Non-pigmented ciliary epithelial cell (primary cell): ENCODE measurements at places on chromosomes 5 and 9.

GRCh38 chr9:72888067-72888466, 64.8 kb downstream of the ALDH1A1 start:
- DNase-seq, result no peak

- no peak for DNase-seq
Measured at GRCh38 chr5:159120446-159120845, 20.7 kb upstream of the EBF1 start.

DNA sequence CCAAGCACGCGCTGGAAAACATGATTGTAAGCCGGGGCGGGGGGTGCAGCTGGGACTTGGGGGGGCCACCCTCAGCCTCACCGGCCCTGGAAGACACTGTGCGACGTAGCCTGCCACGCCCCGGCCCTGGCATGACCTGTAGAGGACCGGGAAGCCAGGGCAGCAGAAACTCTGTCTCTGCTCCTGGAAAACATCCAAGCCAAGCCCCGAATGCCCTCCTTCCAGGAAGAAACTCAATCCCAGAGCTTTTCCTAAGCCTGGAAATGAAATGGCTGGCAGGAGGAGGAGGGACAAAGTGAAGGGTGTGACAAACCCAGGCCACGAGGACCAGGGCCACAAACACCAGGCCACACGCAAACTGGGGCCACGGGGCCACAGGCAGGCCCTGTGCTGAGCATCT, 55.4 kb downstream of the KCNT1 start:
- DNase-seq, result no peak

DNA sequence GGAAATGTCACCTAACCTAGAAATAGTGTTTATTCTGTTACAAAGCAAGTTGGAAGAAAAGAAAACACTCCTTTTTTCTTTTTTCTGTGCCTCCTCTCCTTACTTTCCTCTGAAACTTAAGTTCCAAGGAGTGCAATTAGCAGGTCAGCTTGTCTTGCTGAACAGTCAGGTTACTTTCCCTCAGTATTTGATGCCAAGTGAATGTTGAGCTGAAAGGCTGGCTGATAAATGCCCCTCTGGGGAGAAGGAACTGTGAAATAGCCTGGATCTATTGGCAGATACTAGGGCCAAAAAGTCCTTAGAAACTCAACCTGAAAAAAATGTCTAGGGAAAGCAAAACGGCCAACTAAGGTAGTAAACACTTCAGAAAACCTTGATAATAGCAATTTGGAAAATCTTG, 43.6 kb downstream of the GRIA1 start:
- no peak for DNase-seq

- no peak for DNase-seq
Measured at GRCh38 chr9:4430432-4431261, 59.6 kb upstream of the SLC1A1 start.

DNA sequence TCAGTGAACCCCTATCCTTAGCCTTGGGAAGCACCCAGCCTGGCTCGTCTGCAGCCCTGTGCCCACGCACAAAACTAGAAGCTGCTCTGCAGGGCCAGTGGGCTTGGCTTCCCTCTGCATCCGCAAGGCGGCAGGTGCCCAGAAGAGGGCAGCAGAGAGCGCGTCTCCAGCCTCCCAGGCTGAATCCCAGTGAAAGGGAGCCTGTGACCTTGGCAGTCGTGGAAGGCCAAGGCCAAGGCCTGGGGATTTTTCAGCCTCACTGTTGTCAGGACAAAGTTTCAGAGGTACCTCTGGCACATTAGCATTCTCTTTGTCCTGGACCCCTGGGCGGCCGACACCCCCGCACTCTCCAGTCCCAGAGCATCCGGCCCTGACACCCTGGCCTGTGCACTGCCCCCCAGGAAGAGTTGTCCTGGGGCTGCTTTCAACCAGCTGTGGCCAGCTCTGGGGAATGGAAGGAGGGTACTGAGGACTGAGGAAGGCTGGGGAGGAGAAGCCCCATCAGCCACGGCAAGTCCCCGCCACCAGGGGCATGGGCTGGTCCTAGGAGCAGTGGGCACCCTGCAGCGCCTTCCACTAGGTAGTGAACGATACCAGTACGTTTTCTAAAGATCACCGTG, 63.6 kb upstream of the IL17B start:
- DNase-seq, result no peak

DNA sequence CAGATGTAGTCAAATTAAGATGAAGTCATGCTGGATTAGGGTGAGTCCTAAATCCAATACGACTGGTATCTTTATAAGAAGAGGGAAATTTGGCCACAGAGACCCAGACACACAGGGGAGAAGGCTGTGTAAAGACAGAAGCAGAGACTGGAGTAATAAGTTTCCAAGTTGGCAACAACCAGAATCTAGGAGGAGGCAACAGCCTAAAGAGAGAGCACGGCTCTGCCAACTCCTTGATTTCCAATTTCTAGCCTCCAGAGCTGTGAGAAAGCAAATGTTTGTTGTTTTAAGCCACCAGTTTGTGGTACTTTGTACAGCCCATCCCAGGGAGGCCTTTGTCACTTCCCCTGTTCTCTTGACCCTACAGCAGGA, 74.4 kb downstream of the ATG10 start:
- no peak for DNase-seq

GRCh38 chr9:91119679-91120078, 242.0 kb downstream of the AUH start:
- peak; percentile 6 for DNase-seq

GRCh38 chr5:178672630-178673029, 45.8 kb upstream of the CLK4 start:
- DNase-seq, result no peak

GRCh38 chr9:84850830-84851392, 181.4 kb downstream of the NTRK2 start:
- no peak for DNase-seq

- DNase-seq, result no peak
Measured at GRCh38 chr5:76742583-76742982, 26.7 kb downstream of the F2R start.

DNA sequence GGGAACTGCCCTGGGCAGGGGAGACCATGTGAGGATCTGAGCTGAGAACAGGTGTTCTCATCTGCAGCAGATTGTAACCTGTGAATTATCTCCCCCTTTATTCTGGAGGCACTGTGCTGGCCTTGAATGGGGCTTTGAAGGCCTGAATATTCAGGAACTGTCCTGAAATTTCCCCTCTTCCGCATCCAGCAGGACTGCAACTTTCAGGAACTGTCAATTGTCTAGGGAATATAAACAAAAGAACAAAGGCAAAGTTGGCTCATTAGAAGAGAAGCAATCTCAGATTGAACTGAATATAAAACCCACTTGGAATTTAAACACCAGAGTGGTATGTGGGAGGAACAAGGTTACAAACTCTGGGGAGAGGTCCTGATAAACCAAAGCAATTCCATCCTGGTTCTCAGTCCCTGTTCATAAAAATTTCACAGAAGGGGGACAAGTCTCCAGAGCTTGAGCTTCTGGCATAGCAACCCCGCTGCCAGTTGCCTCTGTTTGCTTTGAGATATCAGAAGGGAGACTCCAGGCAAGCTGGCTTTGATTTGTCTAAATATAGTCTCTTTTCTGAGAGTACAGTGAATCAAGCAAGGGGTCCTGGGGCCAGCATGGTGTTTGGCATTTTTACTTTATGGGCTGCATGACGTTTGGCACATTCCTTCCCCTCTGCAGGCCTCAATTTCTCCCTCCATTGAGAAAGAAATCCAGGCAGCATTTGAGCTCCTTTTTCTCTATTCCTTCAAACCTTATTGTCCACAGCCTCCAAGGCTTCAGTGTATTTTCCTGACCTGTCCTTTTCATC, 47.5 kb downstream of the ADRB2 start:
- no peak for DNase-seq

DNA sequence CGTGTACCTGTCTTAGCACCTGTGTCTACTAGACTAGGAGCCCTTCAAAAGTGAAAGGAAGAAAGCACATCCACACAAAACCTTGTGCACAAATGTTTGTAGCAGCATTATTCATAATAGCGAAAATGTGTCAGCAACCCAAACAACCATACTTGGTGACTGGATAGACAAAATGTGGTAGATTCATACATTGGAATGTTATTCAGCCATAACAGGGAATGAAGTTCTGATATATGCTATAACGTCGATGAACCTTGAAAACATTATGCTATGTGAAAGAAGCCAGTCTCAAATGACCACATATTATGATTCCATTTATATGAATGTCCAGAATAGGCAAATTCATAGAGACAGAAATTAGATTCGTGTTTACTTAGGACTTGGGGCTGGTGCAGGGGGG, 57.8 kb upstream of the LARP1 start:
- DNase-seq, result peak; percentile 40

DNA sequence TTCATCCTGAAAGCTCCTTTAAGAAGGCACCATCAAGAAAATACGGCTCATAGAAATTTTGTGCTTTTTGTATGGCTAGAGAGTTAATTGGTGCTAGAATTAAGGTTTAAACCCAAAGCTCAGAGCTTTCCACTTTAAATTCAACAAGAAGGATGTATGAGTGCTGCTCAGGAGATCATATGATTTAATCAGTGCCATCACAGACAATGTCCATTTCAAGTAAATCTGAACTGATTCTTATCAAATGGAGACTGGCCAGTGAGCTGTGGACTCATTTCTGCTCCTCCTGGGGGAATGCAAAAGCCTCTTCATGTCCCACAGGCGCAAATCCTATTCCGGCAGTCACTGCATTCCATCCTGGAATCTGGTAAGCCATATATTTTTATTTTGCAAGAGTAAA, 327.2 kb downstream of the BNC2 start:
- DNase-seq, result no peak

GRCh38 chr5:172858990-172859811, 25.1 kb downstream of the ERGIC1 start:
- DNase-seq, result no peak

GRCh38 chr5:61964201-61964600, 341.8 kb upstream of the KIF2A start:
- DNase-seq, result no peak

GRCh38 chr5:15354021-15354420, 146.0 kb upstream of the FBXL7 start:
- DNase-seq, result no peak

GRCh38 chr5:180116077-180116999, 44.8 kb upstream of the RNF130 start:
- DNase-seq, result no peak

DNA sequence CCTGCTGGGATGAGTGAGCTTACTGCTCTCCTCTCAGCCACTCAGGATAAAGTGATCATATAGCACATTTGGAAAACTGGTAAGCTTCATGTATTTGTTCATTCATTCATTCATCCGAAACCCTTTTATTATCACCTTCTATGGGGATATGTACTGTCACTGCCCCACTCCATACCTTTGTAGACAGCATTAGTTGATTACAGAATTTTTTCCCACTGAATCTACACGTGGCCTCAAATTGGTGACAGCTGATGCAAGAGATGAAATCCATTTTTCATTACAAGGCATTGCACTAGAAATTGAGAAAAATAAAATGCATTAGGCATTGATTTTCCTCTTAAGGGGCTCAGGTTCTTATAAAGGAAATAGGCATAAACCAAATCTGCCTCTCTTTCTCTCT, 9.7 kb downstream of the GRIA1 start:
- DNase-seq, result no peak

- DNase-seq, result no peak
Measured at GRCh38 chr5:127061956-127062355, 11.3 kb downstream of the C5orf63 start.

GRCh38 chr5:111585946-111586345, 73.6 kb upstream of the STARD4 start:
- DNase-seq, result no peak

DNA sequence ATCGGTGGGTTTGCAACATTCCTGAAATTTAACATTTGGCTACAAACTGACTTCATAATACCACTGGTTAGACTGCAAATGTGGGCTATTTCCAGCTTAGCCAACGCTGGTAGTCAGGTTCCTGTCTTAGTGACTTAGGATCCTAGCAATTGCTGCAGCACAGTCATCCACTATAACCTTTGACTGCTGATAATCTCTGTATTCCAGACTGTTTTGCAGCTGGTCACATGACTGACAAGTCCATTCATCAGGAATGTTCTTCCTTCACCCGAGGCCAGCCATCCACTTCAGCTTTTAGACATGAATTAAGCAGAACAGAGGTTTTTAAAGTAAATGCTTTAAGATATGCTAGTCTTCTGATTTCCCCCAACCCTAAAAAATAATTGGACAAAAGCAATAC, 425.9 kb upstream of the MPDZ start:
- no peak for DNase-seq

DNA sequence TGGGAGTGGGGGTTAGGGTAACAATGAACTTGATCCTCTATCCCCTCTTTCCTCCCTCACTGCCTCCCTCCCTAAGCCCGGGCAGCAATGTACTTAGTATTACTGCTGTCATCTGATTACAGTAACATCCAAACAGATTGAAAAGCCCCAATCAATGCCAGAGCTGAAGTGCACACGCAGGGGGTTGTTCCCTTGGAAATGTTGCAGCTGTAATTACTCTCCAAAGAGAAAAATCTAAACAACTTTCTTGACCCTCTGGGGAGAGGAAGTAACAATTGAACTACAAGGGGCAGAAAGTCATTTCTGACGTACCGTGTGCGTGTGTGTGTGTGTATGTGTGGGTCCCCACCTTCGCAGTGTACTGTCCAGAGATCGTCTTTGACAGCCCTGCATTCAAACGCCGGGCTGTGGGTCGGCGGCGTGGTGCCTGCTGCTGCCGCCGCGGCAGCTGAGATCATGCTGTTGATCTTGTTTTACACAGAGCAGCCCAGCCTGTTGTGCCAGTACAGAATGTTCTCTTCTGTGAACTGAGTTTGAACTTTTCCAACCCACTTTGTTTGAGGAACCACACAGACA, 66.0 kb upstream of the KLF9 start:
- DNase-seq, result peak; percentile 76

GRCh38 chr5:7822449-7822848, 28.5 kb downstream of the CFAP90 start:
- DNase-seq, result no peak

DNA sequence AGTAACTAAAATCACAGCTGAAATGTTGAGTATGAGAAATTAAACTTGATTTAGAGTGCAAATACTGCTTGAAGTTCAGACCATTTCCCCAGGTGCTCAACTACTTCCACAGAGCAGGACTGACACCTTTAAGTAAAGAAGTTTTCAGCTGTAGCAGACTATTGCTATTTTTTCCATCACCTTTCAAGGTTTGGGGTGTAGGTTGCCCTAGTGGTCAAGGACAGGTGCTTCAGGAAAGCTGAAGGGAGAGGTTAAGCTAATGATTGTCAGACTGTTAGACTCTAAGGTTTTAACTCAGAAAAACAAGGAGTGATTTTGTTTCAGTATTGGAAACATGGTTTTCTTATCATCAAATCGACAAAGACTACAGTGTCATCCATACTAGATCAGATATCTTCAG, 162.1 kb downstream of the CCDC192 start:
- DNase-seq, result no peak

- peak; percentile 31 for DNase-seq
Measured at GRCh38 chr9:117178596-117179375, 236.1 kb downstream of the ASTN2 start.

- peak; percentile 93 for DNase-seq
Measured at GRCh38 chr5:141560725-141561483, 57.9 kb downstream of the DIAPH1 start.

DNA sequence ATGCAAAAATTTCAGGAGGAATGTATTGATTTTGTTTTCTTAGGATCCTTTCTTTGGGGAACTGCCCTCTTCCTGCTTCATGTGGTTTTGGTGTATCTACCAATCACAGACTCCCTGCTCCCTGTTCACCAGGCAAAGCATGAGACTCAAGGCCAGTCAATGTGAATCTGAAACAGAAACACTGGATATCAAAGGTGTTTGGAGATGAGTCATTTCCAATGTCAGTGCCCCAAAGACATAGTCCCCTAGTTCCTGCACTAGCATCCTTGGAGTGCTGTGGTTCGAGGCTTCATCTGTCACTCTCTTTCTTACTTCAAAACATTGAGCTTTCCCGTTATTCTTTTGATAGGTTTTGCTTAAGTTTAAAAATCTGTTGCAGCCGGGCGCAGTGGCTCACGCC, 8.1 kb downstream of the PPP3R2 start:
- DNase-seq, result no peak
